ENCODE measurements at places on chromosomes 13 and 19.

- DNase-seq = no peak
These were observed 29.7 kb upstream of the MIER2 start for GRCh38 chr19:374183-374885.

DNA sequence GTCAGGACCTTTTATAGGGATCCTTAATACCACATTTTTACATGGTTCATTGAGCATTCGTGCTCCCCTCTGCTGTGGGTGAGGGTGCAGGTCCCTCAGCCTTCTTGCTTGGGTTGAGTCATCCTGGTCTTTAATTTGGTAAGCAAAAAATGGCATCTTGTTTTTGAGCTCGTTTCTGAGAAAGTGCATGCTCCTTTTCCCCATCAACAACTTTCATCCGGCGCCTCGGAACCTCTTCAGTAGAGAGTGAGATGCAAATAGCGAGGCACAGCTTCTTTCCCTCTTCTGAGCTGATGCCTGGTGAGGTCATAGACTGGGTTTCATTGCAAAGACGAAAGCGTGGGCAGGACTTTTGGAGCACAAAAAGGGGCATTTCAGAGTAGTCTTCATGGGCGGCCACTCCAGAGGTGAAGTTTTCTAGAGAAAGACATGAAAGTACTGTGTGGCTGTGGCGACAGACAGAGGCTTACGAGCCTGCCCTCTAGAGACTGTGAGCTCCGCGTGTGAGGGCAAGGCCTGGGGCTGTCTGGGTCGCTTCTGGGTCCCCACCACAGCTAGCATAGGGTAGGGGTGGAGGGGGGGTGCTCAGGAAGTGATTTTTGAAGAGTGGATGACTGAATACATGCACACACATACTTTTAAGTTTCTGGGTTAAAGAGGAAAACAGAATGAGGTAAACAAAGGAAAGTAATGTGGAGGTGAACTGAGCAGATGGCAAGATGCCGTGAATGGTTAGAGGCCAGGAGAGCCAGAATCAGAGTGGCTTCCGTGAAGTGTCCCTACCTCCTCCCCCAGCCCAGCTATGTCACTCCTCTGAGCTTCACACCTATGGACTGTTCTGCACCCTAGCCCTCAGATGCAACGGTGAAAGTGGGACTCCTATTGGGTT, 44.3 kb downstream of the BBC3 start:
- DNase-seq = peak; percentile 79

DNA sequence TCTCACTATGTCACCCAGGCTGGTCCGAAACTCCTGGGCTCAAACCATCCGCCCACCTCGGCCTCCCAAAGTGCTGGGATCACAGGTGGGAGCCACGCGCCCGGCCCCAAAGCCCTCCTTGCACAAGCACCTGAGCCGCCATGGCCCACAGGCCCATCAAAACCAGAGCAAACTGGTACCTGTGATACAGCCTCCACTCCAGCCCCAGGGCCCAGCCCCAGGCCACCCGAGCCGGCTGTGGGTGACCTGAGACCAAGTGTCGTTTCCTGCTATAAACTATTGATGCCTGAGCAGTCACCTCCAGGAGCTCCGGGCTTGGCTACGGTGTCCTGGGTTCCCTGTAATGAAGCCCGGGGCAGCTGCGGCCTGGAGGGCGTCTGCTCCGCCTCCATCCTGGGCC, 9.7 kb upstream of the PTBP1 start:
- DNase-seq = no peak

GRCh38 chr19:5091018-5091683, 122.2 kb downstream of the KDM4B start:
- no peak for DNase-seq

GRCh38 chr19:45280471-45280961, 29.4 kb downstream of the MARK4 start:
- DNase-seq = no peak

GRCh38 chr19:39845172-39845571, 1.0 kb downstream of the FBL start:
- no peak for DNase-seq

DNA sequence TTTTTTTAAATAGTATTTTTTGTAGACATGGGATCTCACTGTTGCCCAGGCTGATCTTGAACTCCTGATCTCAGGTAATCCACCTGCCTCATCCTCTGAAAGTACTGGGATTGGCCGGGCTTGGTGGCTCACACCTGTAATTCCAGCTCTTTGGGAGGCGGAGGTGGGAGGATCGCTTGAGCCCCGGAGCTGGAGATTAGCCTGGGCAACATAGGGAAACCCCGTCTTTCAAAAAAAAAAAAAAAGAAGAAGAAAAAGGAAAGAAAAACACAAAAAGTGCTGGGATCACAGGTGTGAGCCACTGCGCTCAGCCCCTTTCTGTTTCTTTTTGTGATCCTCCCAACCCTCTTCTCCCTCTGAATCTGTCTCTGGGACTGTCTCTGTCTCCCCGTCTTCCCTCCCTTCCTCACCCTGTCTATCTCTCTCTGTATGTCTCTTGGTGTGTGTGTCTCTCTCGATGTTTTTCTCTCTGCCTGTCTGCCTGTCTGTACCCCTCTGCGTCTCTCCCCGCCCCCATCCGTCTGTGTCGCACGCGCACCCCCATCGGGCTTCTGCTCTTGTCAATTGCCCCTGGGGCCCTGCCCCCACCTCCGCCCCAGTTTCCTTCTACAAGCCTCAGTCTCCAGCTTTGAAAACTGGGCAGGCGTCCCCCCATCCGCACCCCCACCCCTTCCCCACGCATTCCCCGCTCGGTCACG, 540 bp upstream of the ZFP36 start:
- DNase-seq = peak; percentile 84

DNA sequence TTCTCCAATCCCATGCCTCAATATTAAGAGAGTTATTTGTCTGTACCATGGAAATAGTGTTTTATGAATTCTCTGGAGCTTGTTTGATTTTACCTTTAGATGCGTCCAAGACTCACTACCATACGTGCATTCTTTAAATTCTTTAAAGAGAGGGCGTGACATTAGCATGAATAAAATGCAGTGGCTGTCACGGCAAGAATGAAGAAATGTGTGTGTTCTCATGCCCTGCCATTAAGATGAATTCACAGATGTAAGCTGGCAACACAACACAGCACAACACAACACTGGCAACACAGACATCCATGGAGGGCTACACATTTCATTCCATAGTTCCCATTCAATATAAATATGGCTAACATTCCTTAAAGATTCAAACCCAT, 213.4 kb downstream of the ENOX1 start:
- DNase-seq = no peak

- peak; percentile 69 for DNase-seq
These were observed at the start of gene ZNF585A for GRCh38 chr19:37172368-37173366. Gene ZNF585A (minus strand): TSS chr19:37172695. CDS start chr19:37169910, 2,785 bp downstream.

- DNase-seq = peak; percentile 22
These were observed 11.7 kb downstream of the CYTH2 start for GRCh38 chr19:48480558-48481500.

DNA sequence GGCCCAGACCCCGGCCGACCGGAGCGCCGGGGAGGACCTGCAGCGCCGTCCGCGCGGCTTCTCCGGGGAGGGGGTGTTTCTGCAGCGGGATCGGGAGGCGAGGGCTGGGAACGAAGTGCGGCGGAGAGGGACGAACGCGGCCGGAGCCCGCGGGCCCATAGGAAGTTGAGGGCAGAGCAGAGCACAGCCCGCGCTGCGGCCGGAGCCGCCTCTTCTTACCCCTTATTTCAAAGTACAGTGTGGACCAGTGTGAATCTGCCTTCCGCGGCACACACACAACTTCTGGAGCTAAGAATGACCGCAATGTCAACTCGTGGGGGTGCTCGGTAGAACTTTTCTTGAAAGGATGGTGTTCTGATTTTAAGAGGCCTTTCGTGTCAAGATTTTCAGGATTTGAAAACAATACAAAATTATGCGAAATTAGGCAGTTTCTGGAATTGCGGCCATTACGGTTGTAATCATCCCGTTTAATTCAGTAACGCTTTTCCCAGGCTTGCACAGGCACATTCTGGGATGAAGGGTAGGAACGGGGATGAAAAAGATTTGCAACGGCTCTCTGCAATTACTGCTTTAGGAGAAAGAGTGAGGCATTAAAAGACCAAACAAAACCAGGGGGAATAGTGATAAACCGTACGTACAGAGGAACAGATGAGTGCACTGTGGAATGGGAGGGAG, 821 bp downstream of the TDRD3 start:
- no peak for DNase-seq

DNA sequence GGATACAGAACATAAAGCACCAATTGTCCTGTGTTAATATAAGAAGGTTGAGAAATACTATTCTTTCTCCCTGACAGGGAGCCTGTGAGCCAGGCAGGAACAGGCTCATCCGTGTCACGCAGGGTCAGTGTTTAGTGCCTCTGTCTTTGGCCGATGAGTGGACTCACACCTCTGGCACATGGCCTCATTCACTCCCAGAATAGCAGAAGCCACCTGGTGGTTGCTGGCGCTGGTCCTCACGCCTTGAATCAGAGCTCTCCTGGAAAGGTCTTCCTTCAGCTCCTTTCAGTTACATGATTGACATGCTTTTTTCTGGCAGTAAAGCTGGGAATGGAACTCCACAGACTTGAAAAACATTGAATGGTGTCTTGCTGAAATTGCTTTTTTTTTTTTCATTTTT, 28.1 kb upstream of the SIAH3 start:
- no peak for DNase-seq

GRCh38 chr19:6745965-6746364, 6.5 kb downstream of the TRIP10 start:
- no peak for DNase-seq

All from stimulated activated CD4-positive, alpha-beta T cell treated with anti-CD3 and anti-CD28 coated beads, TNF-alpha, amount 100 ng/mL, for 48 hours (primary cell).